ENCODE measurements at places on chromosomes 1 and 21. TPM values are rescaled to one million over a fixed set of nuclear protein-coding genes. Genes with fewer than 3 reads are reported as not detected.

GRCh38 chr1:230401101-230401500 is 25.0 kb downstream of the PGBD5 start:
- no peaks in the 10 kb centered on the region for H3K36me3 ChIP-seq
- H3K27me3 ChIP-seq = no peaks in the 10 kb centered on the region
- peaks cover 25% of the 10 kb centered on the region for H3K4me1 ChIP-seq
- no peak for DNase-seq

GRCh38 chr1:87045761-87046304 is 131.4 kb downstream of the HS2ST1 start:
- no peaks in the 10 kb centered on the region for H3K36me3 ChIP-seq
- no peak overlapping the region for H3K27ac ChIP-seq
- H3K27me3 ChIP-seq = no peaks in the 10 kb centered on the region
- DNase-seq = no peak
- H3K4me1 ChIP-seq = peaks cover 2% of the 10 kb centered on the region

DNA sequence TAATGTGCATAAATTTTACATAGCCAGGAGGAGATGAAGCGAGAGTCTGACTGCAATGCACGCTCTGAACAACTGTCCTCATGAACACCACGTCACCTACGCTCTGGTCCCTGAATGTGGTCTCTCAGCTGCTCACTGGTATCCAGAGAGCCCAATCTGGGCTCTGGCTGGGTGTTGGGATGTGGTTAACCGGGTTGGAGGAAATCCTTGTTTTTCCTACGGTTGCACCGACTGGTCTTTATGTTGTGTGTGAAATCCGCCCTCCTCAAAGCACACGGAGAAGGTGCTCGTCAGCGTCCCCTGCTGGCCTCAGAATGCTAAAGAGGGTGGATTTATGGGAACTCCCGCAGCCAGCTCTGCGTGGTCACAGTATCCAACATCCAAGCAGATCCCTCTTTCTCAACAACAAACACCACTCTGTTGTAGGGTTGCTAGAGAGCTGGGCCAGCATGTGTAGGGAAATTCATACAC is 51.8 kb upstream of the FAM89A start:
- no peaks in the 10 kb centered on the region for H3K36me3 ChIP-seq
- peaks cover 12% of the 10 kb centered on the region for H3K27me3 ChIP-seq
- H3K4me1 ChIP-seq = peaks cover 15% of the 10 kb centered on the region
- H3K27ac ChIP-seq = no peak overlapping the region
- H3K4me3 ChIP-seq = no peak overlapping the region
- no peak for DNase-seq

- peaks cover 51% of the 10 kb centered on the region for H3K4me1 ChIP-seq
- H3K4me3 ChIP-seq = peak overlapping the region; percentile 86
- H3K36me3 ChIP-seq = peaks cover 13% of the 10 kb centered on the region
- peak overlapping the region; percentile 96 for H3K27ac ChIP-seq
- DNase-seq = no peak
These were observed 383 bp upstream of the PRRX1 start for GRCh38 chr1:170663404-170664092.

FABP3 gene
- total RNA-seq = 51.8 TPM
